ENCODE measurements at places on chromosomes 5 and 9.

DNA sequence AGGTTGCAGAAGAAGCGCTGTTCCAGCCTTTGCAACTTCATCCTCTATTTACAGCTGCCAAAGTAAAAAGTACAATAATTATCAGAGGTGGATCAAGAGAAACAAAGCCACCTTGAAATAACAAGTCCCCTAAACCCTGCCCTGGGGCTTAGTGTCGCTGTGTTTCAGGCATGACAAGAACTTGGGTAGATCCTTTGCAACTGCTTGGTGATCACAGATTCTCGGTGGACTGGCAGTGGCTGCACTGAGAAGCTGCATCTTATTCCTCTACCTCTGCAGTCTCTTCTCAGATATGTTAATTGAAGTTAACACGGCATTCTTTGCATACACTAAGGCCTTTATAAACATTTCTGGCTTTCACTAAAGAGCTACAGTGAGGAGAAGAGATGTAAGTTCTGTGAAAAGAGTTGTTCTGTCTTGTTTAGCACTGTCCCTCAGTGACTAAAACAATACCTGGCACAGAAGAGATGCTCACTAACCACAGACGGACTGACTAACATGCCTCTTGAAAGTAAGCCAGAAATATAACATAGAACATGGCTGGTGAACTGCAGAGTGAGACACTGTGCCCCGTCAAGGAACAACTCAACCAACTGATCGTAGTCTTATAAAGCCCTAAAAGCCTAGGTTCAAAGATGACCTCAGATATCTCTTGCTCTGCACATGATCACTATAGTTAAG, 144.2 kb downstream of the MLLT3 start:
- DNase-seq: no peak

- DNase-seq: no peak
Observed at GRCh38 chr5:83496626-83497025, 25.1 kb downstream of the VCAN start.

GRCh38 chr5:181189363-181189961, 15.5 kb downstream of the TRIM7 start:
- no peak for DNase-seq

DNA sequence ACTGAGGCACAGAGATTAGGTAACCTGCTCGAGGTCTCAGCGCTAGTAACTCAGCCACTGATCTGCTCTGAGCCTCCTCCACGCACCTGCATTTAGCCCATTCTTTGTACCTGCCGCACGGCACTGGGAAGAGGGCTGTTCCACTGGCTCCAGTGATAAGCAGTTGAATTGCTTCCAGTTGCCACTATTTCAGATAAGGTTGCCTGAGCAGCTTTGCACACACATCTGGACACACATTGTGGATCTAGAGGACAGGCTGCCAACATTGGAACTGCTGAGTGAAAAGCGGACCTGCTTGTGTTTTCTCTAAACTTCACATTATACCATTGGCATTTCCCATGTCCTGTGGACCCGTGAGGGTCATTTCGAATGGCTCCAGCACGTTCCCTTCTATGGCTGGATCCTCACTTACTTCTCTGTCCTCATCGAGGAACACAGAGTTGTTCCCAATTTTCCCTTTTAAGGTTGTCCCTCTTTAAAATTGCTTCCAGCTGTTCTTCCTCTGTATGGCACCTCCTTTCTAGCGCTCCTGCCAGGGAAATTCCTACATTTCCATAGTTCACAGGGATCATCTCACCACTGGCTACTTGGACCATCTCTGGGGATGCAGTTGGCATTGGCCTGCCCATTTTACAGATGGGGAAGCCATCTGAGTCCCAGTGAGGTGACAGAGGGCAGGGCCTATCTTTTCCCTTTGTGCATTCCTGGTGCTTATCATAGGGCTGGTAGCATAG, 45.9 kb upstream of the RPL26L1 start:
- DNase-seq: no peak

DNA sequence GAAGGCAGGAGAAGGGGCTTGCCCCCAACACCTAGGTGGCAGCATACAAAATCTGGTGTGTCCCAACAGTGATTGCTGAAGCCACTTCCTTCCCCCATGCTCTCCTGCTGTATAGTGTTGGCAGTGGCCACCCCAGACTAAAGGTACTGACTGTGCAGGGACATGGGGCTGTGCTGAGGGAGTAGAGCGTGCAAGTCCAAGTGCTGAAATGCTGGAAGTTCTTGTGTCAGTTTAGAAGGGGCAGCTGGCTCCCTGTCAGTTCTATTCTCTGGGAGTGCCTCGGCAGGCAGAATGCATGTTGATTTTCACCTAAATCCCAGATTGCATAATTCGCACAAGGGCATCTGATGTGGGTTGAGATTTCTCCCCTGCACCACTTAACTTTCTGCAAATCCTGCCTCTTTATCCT, 68.6 kb downstream of the GDNF start:
- DNase-seq: no peak

DNA sequence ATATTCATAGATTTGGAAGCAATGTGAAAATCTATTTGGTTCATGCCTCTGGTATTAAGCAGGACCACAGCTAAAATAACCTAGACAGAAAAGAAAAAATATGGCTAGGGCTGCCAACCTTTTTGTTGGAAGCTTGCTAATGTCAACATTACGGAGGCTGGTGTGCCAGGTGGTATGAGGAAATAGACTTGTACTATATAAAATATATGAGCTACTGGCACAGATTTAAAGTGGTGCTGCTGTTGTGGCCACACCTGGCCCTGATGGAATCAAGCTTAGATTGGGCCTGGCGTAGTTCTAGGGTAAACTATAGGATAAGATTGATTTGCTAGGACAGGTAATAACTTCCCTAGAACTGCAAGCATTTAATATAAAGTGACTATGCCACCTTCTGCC, 10.6 kb upstream of the PARP8 start:
- DNase-seq: no peak

DNA sequence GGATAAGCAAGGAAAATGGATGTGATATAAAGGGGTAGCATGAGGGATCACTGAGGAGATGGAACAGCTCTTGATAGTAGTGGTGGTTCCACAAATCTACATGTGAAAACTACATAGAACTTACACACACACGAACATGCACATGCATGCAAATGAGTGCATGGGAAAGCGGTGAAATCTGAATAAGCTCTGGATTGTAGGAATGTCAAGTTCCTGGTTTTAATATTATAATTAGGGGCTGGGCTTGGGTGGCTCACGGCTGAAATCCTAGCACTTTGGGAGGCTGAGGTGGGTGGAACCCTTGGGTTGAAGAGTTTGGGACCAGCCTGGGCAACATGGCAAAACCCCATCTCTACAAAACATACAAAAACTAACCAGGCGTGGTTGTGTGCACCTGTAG, 13.1 kb upstream of the PDCL start:
- no peak for DNase-seq

DNA sequence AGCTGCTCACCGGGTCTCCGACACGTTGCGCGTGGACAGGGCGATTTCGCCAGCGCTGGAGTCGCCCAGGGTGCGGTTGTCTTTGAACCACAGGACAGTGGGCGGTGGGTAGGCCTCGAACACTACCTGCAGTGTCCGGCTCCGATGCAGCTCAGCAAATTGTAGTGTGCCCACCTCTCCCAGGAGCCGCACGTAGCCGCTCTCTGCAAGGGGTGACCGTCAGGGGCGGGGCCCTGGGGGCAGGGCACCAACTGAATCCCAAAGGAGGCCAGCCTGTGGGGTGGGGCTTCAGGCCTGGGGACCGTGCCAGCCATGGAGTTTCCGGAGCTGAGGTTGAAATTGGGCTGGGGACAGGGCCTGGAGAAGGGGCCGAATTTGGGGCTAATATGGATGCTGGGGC, 22.9 kb downstream of the PDGFRB start:
- DNase-seq: no peak

- DNase-seq: peak; percentile 33
Observed at GRCh38 chr5:6820851-6821479, 107.7 kb downstream of the TENT4A start.

GRCh38 chr5:65760504-65761275, 38.7 kb downstream of the NLN start:
- DNase-seq: no peak

DNA sequence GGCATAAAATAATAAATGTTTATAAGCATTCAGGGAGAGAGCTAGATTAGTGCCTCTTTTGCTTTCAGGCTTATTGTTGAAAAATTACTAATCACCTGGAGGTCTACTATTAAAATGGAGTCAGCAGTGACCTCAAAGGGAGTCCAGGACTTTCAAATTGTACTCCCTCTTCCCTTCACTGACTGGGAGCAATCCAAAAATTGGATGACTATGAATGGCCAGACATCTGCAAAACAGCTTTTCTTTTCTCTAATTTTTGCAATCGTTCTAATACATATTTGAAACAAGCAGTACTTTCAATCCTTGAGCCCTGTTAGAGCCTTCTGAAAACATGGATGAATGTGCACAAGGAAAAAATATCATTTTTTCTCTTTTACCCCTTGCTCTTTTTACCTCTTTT, 461.8 kb downstream of the TMEM232 start:
- no peak for DNase-seq

DNA sequence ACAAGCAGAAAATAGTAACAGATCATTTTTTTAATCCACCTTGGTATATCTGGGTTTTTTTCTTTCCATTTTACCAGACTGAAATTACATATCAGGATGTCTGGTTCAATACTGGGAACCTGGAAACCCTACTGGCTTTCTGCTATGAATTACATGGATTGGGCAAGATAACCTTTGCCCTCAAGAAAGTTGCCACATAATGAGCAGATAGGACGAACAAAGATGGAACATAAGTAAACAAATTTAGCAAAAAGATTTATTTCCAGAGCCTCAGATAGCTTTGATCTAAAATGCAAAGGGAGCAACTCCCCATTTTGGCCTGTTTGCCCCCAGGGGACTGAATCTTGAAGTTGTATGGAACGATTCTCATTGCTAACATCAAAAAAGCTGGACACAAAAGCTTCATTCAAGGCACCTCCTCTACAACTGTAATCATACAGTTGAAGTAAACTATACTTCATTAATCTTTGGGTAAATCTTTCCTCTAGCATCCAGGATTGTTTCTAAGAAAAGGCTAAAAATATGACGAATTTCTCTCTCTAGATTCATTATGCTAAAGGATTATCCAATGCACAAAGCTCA, 131.6 kb upstream of the PTGER4 start:
- DNase-seq: no peak

DNA sequence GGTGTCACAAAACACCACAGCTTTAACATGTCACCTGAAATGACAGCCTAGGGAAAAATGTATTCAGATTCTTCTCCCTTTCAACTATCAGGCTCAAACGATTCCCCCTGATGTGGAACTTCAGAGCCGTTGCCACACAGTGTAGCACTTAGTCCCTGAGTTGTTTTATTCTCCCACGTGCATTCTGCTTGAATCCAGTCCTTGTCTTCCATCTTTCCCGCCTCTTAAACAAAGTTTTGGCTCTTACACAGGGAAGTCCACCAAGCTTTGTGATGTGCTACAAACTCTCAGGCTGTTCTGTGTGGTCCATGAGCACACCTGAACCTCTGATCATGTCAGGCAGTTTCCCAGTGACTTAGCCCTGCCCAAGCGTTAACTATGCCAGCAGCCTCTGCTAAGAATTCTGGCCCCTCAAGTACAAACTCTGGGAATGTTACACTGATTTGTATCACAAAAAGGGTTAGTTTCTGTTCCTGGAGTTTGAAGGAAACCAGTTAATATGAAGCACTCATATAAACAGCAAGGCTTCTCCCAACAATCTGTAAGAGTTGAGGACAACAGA, 45.8 kb upstream of the RNF38 start:
- no peak for DNase-seq
